ENCODE measurements at places on chromosomes 12 and 14.

- no peak for DNase-seq
Measured at GRCh38 chr12:64760808-64761573, 1.8 kb upstream of the GNS start.

- no peak for DNase-seq
Measured at GRCh38 chr14:97283426-97283825, 486.2 kb downstream of the VRK1 start.

GRCh38 chr12:18719922-18720510 lies 17.8 kb downstream of the PLCZ1 start:
- DNase-seq, result peak; percentile 27

DNA sequence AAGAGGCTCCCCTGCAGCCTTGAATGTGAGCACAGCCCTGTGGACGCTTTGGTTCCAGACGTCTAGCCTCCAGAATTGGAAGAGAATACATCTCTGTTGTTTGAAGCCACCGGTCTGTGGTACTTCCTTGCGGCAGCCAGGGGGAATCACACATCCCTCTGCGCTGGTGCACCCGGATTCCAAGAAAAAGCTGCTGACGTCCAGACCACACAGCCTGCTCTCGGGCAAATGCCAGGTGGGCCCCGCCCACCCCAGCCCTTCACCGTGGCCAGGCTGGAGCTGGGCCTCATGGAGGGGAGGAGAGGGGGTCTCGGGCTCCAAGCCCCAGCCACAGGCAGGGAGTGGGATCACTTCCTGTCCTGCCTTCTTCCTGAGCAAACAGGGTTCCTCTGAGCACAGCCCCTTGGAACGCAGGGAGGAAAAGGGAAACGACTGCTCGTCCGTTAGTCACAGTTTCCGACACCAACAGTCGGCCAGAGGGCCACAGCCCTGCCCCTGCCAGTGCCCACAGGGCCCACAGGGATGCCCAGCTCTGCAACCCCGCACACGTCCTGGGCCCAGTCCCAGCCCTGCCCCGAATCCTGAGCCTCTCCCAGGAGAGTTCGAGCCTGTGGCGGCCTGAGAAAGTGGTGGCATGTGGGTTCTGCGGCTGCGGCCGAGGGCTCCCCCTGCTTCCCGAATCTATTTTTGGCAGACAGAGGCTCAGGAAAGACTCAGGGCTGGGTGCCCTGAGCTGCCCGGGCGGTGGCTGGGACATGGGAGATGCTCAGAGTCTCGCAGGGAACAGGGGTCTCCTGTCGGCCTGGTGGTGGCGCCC lies 85.3 kb downstream of the RFLNA start:
- peak; percentile 64 for DNase-seq

DNA sequence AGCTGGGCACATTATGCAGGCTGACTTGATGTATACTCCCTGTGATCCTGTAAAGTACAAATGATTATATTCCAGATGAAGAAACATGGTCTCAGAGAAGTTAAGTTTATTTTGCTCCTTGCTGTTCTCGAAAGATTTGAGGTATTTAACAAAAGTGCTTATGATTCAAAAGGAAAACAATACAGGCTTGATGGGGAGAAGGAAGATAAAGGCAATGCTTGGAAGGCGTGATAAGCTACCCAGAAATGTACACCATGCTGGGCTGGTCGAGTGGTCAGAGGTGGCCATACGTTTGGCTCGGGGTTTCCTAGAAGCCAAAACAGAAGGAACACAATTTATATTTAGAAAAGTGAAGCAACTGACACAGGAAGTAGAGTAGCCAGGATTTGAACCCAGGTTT lies 201.0 kb downstream of the KTN1 start:
- no peak for DNase-seq

GRCh38 chr12:50665609-50666008 lies 98.3 kb upstream of the ATF1 start:
- no peak for DNase-seq
